ENCODE measurements at places on chromosomes 1 and 21. TPM values are rescaled to one million over a fixed set of nuclear protein-coding genes. Genes with fewer than 3 reads are reported as not detected.

Gene KRTAP10-2
- not detected for total RNA-seq

Gene AADACL4
- 0.24 TPM for total RNA-seq

Gene RSBN1
- total RNA-seq, result 29.1 TPM

DNA sequence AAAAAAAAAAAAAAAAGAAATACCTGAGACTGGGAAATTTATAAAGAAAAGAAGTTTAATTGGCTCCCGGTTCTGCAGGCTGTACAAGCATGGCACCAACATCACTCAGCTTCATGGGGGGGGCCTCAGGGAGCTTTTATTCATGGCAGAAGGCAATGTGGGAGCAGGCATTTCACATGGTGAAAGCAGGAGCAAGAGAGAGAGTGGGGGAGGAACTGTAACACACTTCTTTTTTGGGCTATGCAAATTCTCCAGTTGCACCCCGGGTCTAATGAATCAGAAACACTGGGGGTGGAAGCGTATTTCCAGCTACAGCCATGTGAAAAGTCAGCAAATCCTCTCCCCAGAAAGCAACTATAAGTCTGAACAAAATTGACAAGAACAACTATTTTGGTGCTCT is 11.8 kb upstream of the SOD1 start:
- no peak overlapping the region for H3K27ac ChIP-seq
- peaks cover 3% of the 10 kb centered on the region for H3K4me1 ChIP-seq
- DNase-seq, result no peak
- no peaks in the 10 kb centered on the region for H3K36me3 ChIP-seq
- no peaks in the 10 kb centered on the region for H3K27me3 ChIP-seq

- H3K27me3 ChIP-seq, result peaks cover 6% of the 10 kb centered on the region
- peaks cover 7% of the 10 kb centered on the region for H3K36me3 ChIP-seq
- no peak for DNase-seq
- no peak overlapping the region for H3K27ac ChIP-seq
- H3K4me3 ChIP-seq, result no peak overlapping the region
These were observed 10.7 kb upstream of the CD2 start for GRCh38 chr1:116743535-116743934.
